Cardiac fibroblast (primary cell): ENCODE measurements at places on chromosomes 5 and 9.

DNA sequence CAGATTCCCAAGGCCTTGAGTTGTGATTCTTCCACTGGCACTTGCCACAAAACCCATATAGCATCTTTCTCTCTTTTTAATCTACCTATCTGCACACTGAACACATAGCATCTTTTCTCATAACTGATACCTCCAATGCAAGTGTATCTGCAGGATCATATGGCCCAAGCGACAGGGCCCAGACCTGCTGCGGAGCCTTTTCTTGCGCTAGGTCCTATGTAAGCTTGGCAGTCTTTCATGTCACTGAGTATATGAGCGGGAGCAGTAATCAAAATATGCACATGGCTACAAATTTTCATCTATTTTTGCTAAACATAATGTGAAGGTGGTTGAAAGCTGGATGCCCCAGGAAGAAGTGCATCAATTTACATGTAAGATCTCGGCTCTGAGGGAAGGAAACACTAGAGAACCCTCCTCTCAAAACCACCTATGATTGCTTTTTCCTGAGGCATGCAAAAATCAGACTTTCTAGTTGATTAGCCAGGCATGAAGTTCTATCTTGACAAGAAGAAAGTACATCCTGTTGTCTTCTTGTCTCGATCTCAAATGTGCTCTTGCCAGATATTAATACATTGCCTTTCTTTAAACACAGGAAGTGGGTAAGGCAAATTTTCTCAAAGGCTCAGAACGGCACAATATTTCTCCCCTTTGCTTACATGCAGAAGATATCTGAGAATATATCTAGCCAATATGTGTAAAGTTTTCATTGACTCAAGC is 26.9 kb upstream of the CEMIP2 start:
- DNase-seq, result no peak

DNA sequence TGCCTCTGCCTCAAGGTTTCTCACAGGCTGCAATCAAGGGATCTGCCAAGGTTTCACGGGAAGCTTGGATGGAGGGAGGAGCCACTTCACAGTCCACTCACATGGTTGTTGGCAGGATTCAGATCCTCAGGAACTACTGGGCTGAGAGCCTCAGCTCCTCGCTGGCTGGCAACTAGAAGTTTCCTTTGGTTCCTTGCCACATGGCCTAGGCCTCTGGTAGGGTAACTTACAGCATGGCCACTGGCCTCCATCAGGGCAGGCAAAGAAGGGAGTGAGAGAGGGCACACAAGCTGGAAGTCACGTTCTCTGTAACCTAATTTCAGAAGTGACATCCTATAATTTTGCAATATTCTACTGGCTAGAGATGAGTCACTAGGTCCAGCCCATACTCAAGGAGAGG is 32.2 kb downstream of the SPOCK1 start:
- DNase-seq, result peak; percentile 45

GRCh38 chr5:170418736-170419135 is 29.6 kb upstream of the KCNMB1 start:
- no peak for DNase-seq

DNA sequence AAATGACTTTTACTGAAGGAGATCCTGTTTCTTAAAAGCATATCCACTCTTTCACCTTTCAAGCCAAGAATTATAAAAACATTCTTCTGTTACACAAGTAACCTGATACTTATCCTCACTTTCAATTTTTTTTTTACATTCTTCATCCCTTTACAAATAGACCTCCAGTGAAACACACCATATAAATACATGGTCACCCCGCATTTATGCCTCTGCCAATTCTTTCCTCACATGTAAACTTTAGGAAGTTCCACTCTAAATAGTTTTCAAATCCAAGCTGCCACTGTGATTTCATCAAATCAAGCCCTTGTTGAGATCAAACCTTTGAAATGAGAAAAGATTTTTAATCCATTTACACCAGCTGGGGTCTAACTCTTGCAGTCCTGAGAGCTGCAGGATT is 40.0 kb downstream of the GAS1 start:
- no peak for DNase-seq

DNA sequence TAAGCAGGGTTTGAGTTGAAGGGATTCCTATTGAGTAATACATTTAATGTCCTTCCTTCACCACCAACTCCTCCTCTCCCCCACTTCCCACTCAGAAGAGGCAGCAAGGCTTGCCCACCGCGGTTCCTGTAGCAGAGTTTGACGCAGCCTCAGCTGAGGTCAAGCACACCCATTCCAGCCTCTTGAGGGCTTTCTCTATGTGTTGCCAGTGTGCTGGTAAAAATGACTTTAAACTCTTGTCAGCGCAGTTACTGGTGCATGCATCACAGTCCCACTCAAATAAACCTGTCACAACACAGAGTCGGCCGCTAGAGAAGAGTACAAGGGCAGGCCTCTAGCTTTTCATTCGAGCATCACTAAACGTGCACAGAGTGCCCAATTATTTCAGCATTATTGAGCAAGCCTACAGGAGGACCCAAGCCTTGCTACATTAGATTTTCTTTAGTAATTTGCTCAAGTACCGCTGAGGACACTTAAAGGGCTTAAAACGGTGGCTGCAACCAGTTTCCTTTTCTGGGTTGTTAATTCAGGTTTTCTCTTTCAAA is 79.6 kb downstream of the TLE4 start:
- DNase-seq, result no peak

DNA sequence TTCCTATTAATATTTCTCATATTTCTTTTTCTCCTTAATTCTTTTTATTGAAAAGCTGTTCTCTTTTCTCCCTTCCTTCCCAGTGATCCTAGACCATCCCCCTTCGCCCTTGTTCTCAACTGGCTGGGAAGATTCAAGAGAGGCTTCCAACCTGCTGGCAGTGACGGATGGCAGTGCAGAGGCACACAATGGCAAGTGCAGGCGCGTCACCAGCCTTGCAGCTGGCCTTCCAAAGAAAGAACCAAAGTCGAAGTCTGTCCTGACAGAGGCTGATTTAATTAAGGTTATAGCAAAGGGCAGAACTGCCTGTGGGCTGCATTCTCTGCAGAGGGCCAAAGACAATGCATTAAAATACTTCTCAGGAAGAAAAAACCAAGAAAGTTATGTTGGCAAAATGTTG is 7.4 kb downstream of the CEMIP2 start:
- DNase-seq, result no peak

DNA sequence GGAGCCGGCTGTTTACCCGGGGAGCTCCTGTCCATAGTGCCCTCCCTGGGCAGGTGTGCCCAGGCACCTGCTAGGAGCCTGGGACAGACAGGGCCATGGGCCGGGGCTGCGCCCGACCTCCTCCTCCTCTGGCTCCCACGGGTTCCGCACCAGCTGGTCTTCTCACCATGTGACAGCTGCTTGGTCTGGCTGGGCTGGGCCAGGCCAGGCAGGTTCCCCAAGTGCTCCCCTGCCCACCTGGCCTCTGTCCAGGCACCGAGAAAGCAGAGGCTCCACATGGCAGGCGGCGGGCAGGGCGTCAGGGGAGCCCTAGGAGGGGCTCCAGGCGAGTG is 60.0 kb downstream of the OLFM1 start:
- DNase-seq, result no peak

DNA sequence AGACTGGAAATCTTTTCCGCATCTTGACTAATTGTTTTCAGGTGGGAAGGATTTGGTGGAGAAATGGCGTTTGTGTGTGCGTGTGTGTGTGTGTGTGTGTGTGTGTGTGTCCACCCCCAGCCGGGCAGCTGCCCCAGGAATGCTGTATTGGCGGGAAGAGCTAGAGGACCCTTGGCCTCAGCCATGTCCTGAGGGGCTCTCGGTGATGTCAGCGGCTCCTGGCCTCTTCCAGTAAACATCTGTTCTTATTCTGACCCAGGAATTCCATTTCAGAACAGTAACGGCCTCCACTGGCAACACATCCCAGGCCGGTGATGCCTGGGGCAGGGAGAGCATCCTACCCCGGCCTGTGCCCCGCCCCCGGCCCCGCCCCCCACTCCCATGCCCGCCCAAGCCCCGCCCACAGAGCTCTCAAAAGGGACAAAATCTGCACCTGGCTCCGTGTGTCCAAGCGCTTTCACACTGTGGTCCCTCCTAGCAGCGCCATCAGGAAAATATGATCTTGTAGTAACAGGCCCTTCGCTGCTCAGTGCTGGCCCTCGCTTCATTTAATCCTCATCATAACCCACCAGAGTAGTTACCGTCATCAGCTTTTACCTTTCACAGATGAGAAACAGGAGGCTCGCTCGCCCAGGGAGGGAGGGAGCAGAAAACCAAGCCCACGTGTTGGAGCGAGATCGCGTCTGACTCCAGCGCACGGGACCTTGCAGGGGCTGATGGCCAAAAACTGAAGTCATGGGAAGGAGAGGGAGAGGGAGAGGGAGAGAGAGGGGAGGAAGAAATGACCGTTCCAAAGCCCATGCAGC is 18.9 kb downstream of the ADAMTS2 start:
- DNase-seq, result peak; percentile 94

GRCh38 chr9:11192993-11193392 is 580.2 kb upstream of the PTPRD start:
- no peak for DNase-seq

DNA sequence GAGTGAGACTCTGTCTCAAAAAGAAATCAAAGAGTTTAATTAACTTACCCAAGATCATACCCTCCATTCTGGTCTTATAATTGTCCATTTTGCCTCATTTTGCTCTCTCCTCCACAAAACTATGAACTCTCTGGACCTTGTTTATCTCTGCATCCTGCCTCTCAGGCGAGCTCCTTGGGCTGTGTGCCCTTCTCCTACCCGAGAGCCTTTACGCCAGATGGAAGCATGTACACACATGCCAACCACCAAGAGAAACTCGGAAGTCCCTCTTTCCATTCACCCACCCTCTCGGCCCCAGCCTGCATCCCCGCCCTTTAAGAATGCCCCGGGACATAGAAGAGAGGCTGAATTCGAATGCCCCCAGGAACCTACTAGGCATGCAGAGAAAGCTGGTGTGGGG is 25.9 kb downstream of the CPLX2 start:
- DNase-seq, result no peak

DNA sequence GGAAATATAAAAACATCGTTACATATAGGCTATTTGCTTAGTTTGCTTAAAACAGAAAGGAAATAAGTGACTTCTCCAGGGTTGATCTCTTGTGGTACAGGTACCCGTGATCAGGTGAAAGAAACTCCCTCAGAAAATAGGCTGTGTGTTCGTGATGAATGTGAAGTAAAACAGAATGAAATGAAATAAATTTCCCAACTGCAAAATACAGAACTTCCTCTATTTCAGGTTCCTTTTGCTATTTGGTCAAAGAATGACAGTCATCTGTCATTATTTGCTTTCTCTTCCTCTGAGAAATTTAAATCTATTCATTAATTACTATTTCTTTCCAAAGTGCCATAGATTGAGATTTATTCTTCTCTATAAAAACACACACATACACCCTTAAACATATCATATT is 408.1 kb downstream of the FAM170A start:
- no peak for DNase-seq

- no peak for DNase-seq
These were observed 74.0 kb upstream of the SMIM23 start for GRCh38 chr5:171711571-171711970.

GRCh38 chr5:91146230-91146629 is 236.9 kb downstream of the ARRDC3 start:
- peak; percentile 64 for DNase-seq

DNA sequence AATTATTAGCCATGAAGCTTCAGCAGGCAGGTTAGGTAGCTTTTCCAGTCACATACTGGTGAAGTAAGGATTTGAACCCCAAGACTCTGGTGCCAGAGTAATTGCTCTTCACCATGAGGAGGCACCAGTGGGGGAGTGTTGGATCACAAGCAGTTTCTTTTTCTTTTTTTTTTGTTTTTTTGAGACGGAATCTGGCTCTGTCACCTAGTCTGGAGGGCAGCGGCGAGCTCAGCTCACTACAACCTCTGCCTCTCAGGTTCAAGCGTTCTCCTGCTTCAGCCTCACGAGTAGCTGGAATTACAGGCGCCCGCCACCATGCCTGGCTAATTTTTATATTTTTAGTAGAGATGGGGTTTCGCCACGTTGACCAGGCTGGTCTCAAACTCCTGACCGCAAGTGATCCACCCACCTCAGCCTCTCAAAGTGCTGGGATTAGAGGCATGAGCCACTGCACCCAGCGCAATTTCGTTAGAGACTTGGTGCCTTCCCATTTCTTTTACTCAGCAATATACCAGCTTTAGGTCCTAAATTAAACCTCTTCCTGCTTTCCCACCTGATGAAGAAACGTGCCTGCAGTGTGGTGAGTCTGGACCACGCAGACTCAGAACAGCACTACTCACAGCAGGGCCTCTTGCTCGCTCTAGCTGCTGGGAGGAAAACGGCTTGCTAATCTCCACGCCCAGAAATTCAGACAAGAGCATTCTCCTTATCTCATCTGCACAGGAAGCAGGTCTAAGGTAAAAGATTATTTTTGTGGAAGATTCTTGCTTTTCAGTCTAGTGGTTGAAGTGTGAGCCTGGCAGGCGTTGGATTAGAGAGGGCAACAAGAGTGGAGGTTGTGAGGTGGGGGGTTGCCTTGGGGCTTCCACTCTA is at the start of gene S100Z:
S100Z (plus strand) TSS at position 596 of the 873 bp plus-strand sequence. CDS start 25,346 bp downstream, outside the sequence.
- DNase-seq, result no peak

GRCh38 chr5:128559300-128560297 is 21.6 kb upstream of the FBN2 start:
- no peak for DNase-seq

- DNase-seq, result no peak
These were observed 121.5 kb downstream of the HMHB1 start for GRCh38 chr5:143933451-143933850.

GRCh38 chr5:10543585-10544040 is 20.3 kb upstream of the ANKRD33B start:
- no peak for DNase-seq

- no peak for DNase-seq
These were observed 140.2 kb downstream of the DNAH5 start for GRCh38 chr5:13804336-13804735.

DNA sequence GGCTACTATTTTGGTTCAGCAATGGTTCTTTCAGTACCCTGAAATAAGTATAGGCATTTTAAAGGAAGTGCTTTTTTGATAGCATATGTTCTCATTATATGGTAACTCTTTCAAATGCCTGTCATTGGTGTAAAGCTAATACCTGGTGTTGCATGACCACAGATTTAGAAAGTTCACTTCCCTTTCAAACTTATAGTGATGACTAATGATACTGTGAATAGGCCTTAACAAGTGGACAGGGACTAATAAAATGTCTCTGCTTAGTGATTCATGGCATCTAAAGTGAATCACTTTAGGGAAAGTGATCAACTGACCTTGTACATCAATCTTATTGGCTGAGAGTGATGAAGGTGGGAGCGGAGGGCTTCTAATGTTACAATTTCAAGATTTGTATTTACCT is 21.6 kb downstream of the MRPL22 start:
- peak; percentile 70 for DNase-seq

DNA sequence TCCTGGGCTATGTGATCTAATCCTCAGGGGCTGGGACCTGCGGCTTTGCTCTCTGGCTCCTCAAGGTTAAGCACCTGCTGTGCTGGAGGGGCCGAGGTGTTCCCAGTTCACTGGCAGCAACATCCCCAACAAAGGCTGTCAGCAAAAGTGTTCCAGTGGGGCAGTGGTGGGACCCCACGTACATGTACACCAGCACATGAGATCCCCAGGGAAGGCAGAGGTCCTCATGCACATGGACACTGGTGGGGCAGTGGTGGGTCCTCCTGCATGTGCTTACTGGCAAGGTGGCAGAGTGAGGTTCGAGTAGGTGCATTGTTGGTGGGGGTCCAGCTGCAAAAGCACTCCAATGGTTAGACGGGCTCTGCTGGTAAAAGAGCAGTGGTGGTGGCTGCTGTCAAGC is 255.6 kb upstream of the MPDZ start:
- no peak for DNase-seq
